ENCODE measurements at places on chromosomes 7 and 10.

- no peak for ATAC-seq
Measured at GRCh38 chr10:96991313-96991841, 159.3 kb downstream of the LCOR start.

GRCh38 chr7:35477609-35478008 is 217.3 kb downstream of the HERPUD2 start:
- ATAC-seq, result no peak

- no peak for ATAC-seq
Measured at GRCh38 chr7:120738816-120739215, 119.1 kb downstream of the TSPAN12 start.

- no peak for ATAC-seq
Measured at GRCh38 chr10:93579089-93579488, 12.6 kb downstream of the FFAR4 start.

DNA sequence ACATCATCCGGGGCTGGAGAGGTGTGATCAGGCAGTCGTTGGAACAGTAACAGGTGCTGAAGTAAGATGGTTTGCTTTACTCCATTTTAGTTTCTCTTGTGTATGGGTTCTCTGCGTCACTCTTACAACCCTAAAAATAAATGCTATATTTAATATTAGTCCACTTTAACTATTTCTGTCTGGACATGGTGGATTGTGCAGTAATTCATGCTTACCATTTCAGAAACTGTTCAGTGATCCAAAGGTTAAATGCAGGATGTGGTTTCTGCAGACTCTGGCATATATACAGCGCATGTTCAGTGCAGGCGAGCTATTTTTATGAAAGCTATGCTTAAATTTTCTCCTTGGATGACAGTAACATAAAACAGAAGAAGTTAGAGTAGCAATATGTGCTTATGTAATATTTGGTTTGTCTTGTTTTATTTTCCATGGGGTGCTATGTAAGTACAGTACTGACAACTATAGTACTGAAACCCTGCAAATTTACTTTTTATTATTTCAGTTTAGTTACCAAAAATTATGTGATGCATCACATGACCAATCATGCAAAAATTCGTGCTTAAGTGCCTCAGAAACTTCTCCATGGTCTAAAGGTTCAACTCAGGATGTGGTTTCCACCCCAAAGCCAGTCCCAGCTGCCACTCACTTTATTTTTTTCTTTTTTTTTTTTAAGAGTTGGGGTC is 46.6 kb upstream of the GRID1 start:
- ATAC-seq, result peak; percentile 65

- no peak for ATAC-seq
Measured at GRCh38 chr10:7285522-7286322, 125.1 kb downstream of the SFMBT2 start.

- ATAC-seq, result peak; percentile 66
Measured at GRCh38 chr10:28217848-28218247, 85.0 kb downstream of the MPP7 start.

- ATAC-seq, result no peak
Measured at GRCh38 chr7:30880125-30880720, 31.4 kb upstream of the AQP1 start.

DNA sequence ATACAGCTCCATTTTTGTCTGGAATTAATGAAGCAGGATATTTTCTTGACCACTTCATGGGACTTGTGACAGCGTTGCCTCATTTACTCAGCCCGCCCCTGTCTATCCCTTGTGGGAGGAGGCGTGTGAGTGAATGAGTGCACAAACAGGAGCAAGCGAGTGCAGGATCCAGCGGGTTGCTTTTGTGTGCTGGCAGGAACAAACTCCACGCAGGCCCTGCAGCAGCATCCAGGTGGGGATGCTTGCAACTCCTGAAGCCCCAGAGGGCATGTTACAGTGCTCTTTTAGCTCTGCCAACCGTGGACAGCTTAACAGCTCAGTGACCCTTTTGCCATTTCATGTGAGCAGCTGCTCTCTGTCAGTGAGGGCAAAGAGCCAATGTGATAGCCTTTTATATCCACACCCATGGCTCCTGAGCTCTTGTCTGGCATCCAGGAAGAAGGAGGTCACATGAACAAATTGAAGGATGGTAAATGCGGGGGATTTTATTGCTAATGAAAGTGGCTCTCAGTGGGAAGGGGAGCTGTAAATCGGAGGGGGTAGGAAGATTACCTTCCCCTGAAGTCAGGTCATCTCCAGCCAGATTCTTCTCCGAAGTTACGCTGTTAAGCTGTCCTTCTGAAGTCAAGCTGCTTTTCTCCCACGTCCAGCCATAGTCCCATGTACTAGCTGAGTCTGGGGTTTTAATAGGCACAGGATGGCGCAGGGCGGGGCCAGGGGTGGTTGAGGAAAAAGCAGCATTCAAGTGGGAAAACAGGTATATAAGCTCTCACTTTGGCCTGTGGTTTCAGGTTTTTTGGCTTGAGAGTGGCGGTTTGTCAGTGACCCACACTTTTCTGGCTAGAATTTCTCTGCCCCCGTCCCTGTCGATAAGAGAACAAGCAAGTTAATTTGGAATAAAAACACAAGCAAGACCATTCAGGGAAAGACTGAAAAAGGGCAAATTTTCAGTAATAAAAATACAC is 714.7 kb upstream of the MBL2 start:
- no peak for ATAC-seq

- ATAC-seq, result no peak
Measured at GRCh38 chr7:45187946-45188411, 30.4 kb downstream of the RAMP3 start.

- ATAC-seq, result peak; percentile 91
Measured at GRCh38 chr10:127906548-127907377, at the start of gene PTPRE. Gene PTPRE (plus strand): TSS chr10:127907103. CDS start chr10:128040882, 133,779 bp downstream.

DNA sequence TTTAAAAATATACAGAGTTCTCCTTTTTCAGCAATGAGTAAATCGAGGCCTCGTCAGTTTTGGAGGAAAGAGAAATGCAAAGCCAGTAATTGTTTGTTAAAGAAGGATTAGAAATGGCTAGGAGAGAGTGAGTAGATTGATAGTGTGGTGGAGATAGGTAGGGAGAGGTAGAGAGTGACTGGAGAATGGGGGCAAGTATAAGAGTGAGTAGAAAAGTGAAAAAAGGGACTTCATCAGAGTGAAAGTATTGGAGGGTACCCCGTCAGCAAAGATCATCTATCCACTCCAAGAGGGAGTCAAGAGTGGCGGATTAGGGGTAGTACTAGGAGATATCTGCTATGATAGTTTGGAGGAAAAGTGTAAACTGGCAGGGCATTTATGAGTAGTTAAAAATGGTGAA is 9.2 kb upstream of the ANKRD2 start:
- ATAC-seq, result no peak
